GM20000 (cell line): ENCODE measurements at places on chromosomes 2 and 18.

DNA sequence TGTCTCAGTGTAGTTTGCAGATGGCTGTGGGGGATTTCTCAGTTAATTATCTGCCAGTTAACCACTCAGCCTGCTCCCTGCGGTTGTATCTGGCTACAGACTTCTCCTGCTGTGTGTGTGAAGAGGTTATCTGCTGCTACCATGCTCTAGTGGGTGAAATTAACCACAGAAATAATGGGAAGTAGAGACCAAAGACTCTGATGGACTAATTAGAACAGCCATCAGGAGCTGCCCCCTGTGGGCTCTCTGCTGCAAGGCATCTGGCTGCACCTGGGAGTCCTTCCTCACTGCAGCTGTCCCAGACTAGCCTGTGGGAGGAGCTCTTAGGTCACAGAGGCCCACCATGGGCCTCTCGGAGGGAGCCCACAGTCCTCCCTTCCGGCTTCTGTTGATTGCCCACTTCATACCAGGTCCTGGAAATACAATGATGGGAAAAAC lies 66.6 kb downstream of the CTIF start:
- DNase-seq, result peak; percentile 57

DNA sequence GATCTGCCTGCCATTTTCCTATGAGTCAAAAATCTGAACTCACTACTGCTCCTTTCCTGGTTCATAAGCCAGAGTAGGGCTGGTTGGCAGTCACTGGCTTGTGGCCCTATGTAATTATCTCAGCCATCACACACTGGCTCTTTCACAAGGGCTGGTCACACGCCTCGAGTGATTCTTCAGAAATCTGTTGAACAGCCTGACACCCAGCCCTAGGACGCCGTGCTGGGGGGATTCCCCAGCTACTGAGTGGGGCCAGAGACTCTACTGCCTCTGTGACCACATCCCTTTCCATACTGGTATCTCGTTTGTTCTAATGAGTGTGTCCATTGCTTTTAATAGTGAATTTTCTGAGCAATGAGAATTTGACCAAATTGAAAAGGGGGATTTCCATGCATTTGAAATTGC lies 45.8 kb upstream of the RBM44 start:
- DNase-seq, result peak; percentile 87

GRCh38 chr2:212991120-212991519 lies 160.3 kb downstream of the IKZF2 start:
- DNase-seq, result no peak

GRCh38 chr2:205245652-205246051 lies 436.6 kb upstream of the NRP2 start:
- no peak for DNase-seq

GRCh38 chr2:100196786-100197494 lies 54.5 kb upstream of the AFF3 start:
- no peak for DNase-seq

DNA sequence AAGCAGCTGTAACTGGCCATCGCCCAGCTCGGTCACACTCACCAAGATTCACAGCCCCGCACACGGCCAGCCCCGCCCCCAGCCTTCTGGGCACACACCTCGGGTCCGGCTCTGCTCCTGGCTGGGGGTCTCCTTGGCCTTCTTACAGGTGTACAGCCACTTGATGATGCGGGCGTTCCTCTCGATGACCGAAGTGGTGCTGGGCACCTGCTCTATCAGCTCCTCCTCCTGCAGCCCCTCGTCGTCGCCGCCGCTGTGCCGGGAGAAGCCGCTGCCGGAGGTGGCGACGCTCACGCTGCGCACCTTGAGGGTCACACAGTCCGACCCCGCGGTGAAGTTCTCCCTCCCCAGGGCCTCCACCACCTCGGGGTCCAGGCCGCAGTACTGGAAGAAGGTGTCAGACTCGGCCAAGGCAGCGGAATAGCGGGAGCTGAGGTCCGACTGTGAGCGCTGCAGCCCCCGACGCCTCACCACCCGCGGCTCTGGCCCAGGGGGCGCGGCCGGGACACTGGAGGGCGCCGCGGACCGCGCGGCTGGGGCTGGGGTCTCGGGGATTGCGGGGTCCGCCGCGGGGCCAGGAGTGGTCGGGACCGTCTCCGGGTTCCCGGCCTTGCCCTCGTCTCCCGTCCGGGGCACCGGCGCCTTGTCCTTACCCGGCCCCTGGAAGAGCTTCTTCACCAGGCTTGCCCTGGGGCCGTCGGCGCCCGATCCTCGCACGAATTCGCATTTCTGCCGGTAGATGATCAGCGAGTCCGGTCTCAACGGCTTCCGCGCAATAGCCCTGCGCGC lies 769 bp downstream of the FAM110C start:
- peak; percentile 22 for DNase-seq

- no peak for DNase-seq
Observed at GRCh38 chr2:222299906-222300725, 1.3 kb upstream of the PAX3 start.

DNA sequence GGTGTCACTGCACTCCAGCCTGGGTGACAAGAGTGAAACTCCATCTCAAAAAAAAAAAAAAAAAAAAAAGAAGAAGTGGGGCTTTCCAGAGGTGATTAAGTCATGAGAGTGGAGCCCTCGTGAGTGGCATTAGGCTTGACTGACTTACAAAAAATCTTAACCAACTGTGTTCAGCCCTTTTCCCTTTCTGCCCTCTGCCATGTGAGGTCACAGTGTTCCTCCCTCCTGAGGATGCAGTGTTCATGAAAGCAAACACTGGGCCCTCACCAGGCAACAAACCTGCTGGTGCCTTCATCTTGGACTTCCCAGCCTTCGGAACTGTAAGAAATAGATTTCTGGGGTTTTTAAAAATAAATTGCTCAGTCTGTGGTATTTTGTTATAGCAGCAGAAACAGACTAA lies 37.0 kb upstream of the METTL21A start:
- DNase-seq, result peak; percentile 41

GRCh38 chr18:50754297-50754696 lies 65.5 kb downstream of the MRO start:
- DNase-seq, result no peak

DNA sequence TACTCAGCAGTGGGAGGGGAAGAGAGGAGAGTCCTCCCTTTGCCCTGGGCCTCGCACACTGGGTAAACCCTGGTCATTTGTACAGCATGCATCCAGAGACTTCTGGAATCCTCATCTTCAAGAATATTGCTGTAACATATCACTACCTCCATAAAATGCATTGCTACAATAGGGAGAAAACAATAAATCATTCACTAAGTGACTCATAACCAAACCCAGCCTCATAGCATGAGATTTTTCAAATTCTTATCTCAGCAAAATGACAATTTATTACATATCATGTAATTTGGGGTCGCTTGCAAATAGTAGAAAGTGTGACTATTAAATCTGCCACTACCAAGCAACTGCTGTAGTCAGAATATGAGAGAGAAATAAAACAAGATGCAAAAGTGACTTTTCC lies 189.4 kb downstream of the ALK start:
- DNase-seq, result no peak

DNA sequence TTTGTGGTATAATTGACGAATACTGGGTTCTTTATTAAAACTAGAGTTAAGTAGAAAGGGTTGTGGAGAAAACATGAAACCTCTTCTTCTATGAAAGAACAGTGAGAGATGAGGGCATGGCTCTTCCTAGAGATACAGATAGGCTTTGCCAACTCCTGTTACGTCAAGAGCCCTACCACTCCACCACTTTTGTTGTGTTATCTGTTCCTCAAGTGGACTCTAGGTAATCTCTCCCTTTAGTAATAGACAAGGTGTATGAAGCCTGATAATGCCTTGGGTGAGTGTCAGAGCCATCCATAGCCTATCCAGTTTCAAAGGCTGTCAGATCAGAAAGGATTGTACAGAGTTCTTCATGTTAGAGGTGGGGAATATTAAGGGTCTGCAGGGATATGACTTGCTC lies 176.4 kb downstream of the SETBP1 start:
- no peak for DNase-seq

DNA sequence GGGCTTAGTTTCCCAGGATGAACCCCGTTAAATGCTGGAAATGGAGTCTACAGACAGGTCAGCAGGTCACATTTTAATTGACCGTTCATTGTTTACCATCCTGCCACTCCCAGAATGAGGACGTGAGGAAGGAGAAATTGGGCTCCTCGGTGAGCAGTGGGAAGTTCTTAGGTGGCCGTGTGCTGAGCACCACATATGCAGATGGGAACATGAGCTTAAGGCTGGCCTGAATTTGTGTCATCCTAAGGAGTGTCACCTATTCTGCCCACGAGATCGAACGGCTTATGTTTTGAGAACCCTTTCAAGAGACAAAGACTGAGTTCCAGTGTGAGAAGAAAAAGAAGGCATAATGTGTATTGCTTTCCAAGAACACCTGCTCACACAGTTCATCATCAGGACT lies 234.4 kb upstream of the PXDN start:
- DNase-seq, result no peak

- DNase-seq, result no peak
Observed at GRCh38 chr18:2086439-2086838, 484.9 kb downstream of the METTL4 start.

- no peak for DNase-seq
Observed at GRCh38 chr2:171485116-171485515, 37.2 kb upstream of the CYBRD1 start.

DNA sequence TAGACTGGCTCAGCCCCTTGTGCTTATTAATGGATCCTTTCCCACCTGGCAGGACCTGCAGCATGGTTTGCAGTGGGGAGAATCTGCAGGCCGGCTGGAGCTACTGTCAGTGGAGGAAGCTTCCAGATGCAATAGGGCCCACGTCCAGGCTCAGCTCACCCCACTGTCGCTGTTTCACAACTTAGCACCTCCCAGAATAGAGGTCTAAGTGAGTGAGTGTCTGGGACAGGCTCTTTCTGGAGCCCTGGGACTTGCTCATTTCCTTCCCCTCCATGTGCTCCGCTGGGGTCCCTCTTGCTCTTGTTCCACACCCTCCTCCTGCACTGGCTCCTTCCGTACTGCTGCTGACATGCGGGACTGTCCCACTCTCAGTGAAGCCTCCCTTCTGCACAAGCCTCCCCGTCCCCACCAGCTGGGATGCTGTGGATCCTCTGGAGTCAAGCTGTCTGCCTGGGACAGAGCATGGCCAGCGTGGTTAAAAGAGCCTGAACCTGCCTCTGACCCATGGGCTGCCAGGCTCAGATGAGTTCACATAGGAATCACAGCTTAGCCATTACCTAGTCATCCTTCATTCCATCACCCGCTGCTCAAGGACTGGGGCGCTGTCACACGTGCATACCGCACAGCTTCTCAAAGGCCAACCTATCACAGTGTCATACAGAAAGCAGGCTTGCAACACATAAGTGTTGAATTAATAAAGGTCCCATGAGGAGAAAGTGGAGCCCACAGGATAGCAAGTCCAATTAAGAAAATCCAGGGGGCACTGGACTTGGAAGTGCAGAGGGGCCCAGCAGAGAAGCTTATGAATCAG lies 135.9 kb downstream of the ACKR3 start:
- DNase-seq, result no peak

GRCh38 chr2:186205254-186205911 lies 280.7 kb upstream of the ZC3H15 start:
- DNase-seq, result no peak

DNA sequence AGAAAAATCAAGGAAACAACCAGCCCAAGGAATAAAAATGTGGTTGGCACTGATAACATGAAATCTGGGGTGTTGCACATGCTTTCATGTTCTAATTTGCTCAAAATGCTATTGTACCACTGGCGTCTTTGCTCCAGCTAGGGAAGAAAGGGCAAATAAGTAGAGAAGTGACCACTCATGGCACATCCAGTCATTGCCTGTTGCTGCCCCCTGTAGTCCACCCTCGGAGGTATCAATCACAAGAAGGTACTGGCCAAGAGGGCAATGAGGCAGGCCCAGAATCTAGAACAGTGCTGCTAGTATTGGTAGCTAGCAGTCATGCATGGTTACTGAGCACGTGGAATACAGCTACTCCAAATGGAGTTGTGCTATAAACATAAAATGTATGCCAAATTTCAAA lies 213.4 kb downstream of the CDCA7 start:
- no peak for DNase-seq

DNA sequence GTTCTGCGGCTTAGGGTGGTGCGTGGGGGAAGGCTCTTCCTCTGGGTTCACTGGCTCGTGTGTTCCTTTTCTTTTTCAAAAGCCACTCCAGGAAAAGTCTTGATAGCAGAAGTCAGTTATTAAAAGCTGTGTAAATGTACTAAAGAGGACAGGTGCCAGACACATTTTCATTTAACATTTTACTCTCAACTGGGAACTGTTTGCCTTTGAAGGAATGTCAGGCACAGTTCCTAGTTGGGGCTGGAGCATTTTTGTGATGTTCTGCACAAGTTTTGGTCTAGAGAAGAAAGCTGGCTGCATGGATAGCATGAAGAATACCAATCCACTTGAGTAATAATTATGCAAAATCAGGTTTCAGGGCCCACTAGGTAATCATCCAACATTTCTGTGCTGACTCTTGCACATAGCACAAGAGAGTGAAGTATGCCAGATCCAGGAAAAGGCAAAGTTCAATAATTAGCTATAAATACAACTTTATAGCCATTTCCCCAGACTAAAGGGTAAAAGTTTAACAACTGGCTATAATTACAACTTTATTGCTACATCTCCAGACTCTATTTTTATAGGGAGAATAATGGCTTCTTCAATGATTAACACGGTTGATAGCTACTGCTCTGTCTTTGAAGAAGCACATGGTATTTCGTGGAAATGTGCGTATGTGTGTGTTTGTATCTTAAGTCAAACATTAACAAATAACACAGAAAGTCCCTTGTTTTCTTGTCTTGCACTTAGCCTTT lies 16.2 kb downstream of the SCYGR8 start:
- DNase-seq, result no peak

- no peak for DNase-seq
Observed at GRCh38 chr2:120963997-120964705, 228.5 kb downstream of the GLI2 start.

GRCh38 chr2:210252699-210253606 lies 27.7 kb upstream of the ACADL start:
- no peak for DNase-seq

DNA sequence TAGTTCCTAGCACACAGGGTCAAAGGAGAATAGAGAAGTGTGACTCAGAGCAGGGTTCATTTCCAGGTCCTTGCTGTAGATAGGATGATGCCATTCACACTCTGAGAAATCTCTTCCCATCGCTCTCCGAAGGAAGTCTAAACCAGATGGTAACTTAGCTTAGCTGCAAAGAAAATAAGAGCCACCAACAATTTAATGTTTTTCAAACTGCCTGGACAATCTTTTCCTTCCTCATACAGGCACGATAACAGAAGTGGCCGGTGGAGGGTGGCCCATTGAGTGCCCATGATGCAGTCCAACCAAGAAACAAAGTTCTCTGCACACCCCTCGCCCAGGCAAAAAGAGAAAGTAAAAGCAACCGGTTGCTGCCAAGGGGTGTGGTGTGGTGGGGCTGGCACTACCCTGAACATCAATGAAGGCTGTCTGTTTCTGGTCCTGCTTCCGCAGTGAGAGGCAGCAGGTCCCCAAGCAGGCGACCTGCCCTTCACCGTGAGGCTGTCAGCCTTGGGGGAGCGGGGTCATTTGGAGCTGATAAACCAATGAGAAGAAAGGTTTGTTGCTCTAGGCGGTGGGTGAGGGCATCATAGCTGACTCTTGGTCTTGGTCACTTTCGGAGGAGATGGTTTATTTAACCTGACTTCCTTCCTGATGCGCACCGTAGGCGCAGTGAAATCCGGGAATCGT lies 105.6 kb upstream of the CD302 start:
- peak; percentile 54 for DNase-seq

GRCh38 chr2:12451726-12452125 lies 265.0 kb upstream of the TRIB2 start:
- no peak for DNase-seq
